ENCODE measurements at places on chromosomes 5 and 9. TPM values are rescaled to one million over a fixed set of nuclear protein-coding genes. Genes with fewer than 3 reads are reported as not detected.

GRCh38 chr5:60447488-60447920 is 252.5 kb downstream of the DEPDC1B start:
- peak; percentile 47 for DNase-seq

DNA sequence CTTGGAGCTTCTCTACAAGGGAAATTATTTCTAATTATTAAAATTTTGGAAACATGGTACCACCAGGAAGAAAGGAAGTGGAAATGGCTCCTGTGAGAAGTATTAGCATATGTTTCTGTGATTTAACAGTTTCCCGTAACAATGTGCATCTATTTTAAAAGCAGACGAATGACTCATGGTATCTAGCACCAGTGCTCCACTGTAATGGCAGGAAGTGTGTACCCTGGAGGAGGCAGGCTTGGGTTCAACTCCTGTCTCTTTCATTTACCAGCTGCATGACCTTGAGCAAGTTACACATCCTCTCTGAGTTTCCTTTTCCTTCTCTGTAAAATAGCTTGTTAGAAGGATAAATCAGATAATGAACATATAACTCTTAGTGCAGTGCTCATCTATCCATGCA is 41.0 kb upstream of the ANGPTL2 start:
- no peak for DNase-seq

GRCh38 chr9:33024126-33024965 is 727 bp upstream of the DNAJA1 start:
- DNase-seq = no peak

Gene ANKHD1
- 130 TPM for total RNA-seq

- DNase-seq = no peak
These were observed 448.4 kb upstream of the ITGA1 start for GRCh38 chr5:52339285-52339684.

DNA sequence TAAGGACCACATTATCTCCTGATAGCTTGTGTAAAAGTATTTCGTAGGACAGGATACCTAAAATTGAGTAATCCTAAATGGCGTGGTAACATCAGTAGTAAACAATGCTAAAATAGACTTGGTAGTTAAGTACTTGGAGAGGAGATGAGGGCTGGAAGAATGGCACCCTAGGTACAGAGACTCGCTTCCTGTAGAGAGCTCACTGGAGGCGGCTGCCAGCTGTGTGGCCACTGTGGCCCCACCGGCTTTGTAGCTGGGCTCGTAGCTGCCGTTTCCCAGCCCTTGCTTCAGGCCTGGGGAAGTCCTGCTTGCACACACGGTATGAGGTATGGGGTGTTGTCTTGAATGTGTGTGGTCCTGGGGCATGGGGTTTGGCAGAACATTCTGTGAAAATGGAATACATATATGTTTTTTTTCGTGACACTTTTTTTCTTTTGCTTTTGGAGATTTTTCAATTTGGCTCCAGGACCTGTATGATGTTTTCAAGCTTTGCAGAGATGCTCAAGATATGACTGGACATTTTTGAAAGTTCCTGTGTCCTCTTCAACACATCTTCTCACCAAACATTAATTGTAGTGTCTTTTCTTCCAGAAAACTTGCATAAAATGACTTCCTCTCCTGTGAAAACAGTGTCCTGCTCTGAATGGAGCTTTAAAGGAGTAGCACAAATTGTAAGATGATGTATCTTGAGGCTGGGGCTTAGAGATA is 58.0 kb downstream of the RCL1 start:
- DNase-seq = no peak

Gene PTGES
- 5.6 TPM for total RNA-seq

DNA sequence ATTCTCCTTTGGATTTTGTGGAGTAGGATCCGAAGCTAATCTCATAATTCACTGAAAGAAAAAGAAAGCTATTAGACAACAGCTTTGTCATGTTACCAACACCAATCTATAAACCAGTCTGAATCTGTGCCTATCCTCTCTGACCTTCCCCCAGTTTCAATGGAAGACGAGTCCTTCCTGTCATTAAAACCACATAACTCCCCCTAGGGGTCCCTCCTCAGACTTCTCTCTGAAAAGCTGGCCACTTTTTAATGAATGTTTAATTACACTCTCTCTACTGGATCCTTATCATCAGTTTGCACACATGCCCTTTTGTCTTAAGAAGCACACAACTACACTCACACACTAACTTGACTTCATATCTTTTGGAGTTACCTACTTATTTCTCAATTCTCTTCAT is 98.0 kb upstream of the TSLP start:
- DNase-seq = no peak

GRCh38 chr5:66239034-66239433 is 94.9 kb downstream of the SREK1 start:
- DNase-seq = no peak

DNA sequence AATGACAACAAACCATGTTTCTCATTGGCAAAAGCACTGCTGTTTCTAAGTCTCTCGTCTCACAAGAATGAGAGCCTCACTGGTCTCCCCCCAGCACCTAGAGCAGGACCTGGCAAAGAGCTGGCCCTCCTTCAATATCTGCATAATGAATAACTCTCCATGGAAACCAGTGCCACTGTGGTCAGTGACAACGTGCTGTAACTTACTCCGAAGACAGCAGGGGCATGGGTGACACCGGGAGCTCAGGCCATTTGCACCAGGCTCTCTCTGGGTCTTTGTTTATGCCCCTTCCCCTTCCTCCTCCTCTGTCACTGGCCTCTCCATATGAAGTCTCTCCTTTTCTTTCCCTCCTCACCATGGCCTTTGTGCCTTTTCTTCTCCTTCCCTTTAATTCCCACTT is 33.3 kb downstream of the TAS2R1 start:
- DNase-seq = no peak

GRCh38 chr5:56175021-56175420 is 58.1 kb downstream of the ANKRD55 start:
- no peak for DNase-seq

Gene ZNF454
- not detected for total RNA-seq

- no peak for DNase-seq
These were observed 22.3 kb downstream of the OR2V1 start for GRCh38 chr5:181108578-181109165.

Gene C5orf58
- not detected for total RNA-seq

Gene C9
- total RNA-seq = 0.39 TPM

Gene BAG1
- 51.2 TPM for total RNA-seq

Gene PDZD2
- 0.16 TPM for total RNA-seq

Gene CCDC152
- total RNA-seq = not detected

Gene LCN10
- not detected for total RNA-seq

DNA sequence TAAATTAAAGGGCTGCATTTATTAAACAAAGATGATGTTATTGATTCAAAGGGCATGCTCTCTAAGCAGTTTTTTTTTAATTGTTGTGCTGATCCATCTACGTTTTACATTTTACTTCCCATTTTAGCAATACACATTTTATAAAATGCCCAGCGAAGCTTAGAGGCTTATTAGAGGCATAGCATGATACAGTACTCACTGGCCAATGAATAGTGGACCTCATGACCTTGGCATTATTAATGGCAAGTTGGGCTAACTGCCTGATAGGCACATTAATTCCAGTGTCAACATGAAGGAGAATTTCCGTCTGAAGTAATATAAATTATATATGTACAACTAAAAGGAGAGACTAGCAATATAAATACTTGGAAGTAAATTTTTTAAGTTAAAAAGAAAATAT is 837.2 kb downstream of the EFNA5 start:
- no peak for DNase-seq

Gene GRIN3A
- total RNA-seq = not detected

Gene NPM1
- total RNA-seq = 2,207 TPM

- DNase-seq = no peak
These were observed 6.2 kb downstream of the RNF183 start for GRCh38 chr9:113296796-113297558.

DNA sequence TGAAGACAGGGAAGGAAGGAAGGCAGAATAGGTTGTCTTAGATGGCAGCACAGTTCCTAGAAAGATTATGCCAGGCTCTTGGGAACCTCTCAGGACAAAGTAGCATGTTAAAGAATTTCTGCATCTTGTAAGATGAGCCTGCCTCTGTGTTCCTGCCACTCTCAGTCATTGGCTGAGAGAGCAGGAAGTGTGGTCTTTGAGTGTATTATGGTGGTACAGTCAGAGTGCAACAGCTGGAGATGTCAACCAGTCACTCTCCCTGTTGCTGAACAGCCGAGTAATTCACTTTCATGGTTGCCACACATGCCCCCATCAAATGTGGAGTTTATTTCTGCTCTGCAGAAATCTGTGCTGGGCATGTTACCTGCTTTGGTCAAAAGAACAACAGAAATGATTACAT is 659.6 kb upstream of the RIOK2 start:
- DNase-seq = no peak

- no peak for DNase-seq
These were observed 282.4 kb downstream of the EFNA5 start for GRCh38 chr5:107388141-107388861.

DNA sequence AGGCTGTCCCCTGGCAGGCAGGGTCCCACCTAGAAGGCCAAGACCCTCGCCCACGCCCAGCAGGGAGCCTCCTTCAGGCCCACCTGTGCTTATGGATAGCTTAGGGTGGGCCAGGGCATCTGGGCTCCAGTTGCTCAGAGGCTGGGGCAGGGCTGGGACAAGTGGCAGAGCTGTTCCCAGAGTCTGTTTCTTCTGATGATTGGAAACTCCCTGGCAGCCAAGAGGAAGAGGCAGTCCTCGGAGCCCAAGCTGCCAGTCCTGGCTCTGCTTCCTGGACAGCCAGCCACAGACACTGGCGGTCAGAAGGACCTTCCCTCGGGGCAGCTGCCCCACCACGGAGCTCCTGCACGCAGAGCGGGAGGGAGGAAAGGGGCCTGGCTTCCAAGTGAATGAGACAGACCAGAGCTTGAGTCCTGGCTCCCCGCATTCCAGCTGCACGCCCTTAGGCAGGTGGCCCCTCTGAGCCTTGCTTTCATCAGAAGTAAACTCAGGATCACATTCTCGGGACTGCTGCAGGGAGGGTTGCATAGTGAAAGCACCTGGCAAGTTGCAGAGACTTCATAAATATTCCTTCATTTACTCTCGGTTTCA is 37.9 kb upstream of the GABRP start:
- peak; percentile 90 for DNase-seq

- no peak for DNase-seq
These were observed 259.8 kb downstream of the NDUFS4 start for GRCh38 chr5:53820119-53820801.

- no peak for DNase-seq
These were observed 224.2 kb downstream of the SNX18 start for GRCh38 chr5:54741711-54742110.

- no peak for DNase-seq
These were observed 145.7 kb upstream of the TRIM32 start for GRCh38 chr9:116541402-116541801.

Gene LHX3
- total RNA-seq = 1.1 TPM

- DNase-seq = no peak
These were observed 47.0 kb upstream of the EGFLAM start for GRCh38 chr5:38211354-38211710.

- no peak for DNase-seq
These were observed 266.6 kb downstream of the PRELID2 start for GRCh38 chr5:145568581-145568980.

DNA sequence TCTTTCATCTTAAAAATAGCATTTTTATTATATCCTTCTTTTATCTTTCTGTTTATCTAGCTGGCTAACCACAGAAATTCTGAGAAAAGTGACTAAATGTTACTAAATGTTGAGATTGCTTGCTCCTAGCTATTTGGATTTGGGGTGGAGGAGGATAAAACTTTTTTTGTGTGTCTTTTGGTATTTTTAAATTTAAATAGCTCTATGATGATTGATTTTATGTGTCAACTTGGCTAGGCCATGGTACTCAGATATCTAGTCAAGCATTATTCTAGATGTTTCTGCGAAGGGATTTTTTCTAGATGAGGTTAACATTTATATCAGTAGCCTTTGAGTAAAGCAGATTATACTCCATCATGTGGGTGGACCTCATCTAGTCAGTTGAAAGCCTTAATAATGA is 75.0 kb downstream of the GCNT1 start:
- DNase-seq = no peak

DNA sequence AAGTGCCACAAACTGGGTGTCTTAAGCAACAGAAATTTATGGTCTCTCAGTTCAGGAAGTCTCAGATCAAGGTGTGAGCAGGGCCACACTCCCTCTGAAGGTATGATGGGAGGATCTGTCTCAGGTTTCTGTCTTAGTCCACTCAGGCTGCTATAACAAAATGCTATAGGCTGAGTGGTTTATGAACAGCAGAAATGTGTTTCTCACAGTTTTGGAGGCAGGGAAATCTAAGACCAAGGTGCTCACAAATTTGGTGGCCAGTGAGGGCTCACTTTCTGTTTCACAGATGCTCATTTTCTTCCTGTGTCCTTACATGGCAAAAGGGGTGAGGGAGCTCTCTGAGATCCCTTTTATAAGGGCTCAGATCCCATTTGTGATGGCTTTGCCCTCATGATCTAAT is 281.4 kb downstream of the CWC27 start:
- DNase-seq = no peak

Gene SCGB3A2
- total RNA-seq = not detected

Gene GRXCR2
- total RNA-seq = 0.16 TPM

GRCh38 chr9:93265301-93265971 is 81.5 kb downstream of the WNK2 start:
- no peak for DNase-seq

- no peak for DNase-seq
These were observed 13.1 kb upstream of the ALDOB start for GRCh38 chr9:101448680-101449070.

Gene GPX8
- total RNA-seq = 18.8 TPM
